ENCODE measurements at places on chromosomes 1 and 21.

GRCh38 chr1:40712405-40712944, 21.0 kb downstream of the NFYC start:
- no peak for DNase-seq

GRCh38 chr1:206000641-206001339, 2.4 kb downstream of the RAB7B start:
- DNase-seq = peak; percentile 7

- DNase-seq = no peak
Measured at GRCh38 chr21:42374864-42375499, 8.6 kb upstream of the TFF1 start.

GRCh38 chr1:31607360-31607759, 10.1 kb upstream of the HCRTR1 start:
- no peak for DNase-seq

- no peak for DNase-seq
Measured at GRCh38 chr1:192805832-192806323, 3.0 kb upstream of the RGS2 start.

GRCh38 chr1:184987696-184988095, 13.4 kb upstream of the NIBAN1 start:
- no peak for DNase-seq

DNA sequence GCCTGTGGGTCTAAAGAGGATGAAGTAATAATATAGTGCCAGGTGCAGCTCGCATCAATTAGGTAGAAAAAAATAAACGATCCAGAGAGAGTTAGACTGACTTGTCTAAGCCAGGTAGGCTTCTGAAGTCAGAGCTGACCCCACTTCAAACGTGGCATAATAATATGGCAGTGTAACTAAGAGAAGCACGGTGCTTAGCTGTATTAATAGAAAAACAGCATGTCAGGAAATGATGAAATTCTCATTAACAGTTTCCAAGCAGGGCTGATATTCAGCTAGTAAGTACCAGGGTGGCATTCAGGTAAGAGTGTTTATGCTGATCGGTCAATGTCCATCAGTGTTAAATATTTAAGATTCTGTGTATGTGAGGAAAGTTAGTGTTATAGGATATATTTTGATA, 145.8 kb upstream of the SAMSN1 start:
- DNase-seq = no peak

GRCh38 chr1:76989976-76990375, 122.7 kb downstream of the ST6GALNAC5 start:
- no peak for DNase-seq
